ENCODE measurements at places on chromosomes 6 and 20.

DNA sequence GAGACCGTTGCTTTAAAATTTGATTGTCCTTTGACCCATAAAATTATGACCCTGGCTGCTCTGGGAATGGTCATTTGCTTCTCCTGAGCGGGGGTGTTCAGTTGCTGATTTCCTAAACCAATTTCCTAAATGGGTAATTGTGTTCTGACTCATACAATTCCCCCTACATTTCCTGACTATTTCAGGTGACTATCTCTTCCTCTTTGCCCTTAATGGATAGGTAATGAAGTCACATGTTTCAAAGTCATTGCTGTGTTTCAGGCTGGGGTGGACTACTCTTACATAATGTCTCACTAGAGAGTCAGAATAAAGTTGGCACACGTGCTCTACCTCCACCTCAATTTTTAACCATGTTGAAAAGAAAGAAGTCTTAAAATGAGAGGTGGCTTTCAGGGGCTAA, 109.8 kb downstream of the DOK5 start:
- DNase-seq, result no peak

GRCh38 chr6:154314084-154314483, 42.5 kb downstream of the IPCEF1 start:
- DNase-seq, result no peak

DNA sequence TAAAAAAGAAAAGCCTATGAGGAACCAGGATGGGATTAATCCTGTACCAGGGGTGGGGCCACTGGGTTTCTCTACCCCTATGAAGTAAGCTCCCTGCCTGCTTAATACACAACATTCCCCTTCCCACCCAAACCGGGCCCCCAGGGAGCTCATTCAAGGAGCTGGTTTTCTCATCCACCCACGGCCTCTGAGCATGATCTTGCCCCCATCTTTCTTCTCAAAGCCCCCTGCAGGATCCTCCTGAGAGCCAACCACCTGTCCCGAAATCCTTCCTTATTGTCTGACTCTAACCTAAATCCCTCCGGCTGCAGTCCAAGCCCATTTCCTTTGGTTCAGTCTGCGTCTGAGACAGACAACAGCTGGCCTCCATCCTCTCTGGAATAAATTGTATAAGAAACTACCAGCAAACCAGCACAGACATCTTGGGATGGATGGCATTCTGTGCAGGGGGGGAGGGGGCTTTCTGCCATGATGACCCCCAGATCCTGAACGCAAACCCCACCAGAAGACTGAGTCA, 21.0 kb downstream of the KCNK5 start:
- no peak for DNase-seq

- DNase-seq, result no peak
Measured at GRCh38 chr6:135701426-135701825, 150.1 kb upstream of the PDE7B start.

GRCh38 chr20:23971310-23971709, 17.3 kb downstream of the GGTLC1 start:
- DNase-seq, result no peak

DNA sequence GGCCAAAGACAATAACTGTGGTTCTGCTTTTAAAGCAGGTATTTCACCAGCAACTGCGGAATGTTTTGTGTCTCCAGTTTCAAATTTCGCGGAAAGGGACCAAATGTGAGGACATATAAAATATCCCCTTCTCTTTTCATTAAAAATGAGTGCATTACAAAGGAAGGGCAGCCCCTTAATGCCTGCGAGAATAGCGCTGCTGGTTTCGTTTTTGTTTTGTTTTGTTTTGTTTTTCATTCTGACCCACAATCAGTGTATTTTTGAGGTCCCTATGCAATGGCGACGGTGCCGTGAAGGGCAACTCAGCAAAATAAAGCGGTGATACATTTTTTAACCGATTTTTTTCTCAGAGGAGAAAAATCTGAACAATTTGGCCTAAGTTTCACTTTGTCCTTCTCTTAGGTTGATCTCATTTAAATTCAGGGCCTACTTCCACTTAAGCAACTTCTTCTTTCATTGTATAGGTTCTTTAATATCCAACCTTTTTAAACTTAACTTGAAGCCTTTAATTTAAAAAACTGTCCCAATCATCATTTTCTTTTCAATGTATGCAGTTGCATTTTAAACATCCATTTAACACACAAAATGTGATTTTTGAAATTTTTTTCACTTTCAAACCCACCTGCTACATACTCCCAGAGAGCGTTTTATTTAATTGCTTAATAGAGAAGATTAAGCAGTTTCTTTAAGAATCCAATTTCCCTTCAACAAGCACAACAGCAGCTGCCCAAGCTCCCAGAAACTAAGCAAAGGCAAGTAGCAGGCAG, 2.9 kb upstream of the HIVEP2 start:
- no peak for DNase-seq

Measured in NCI-H187 (cell line).